ENCODE measurements at places on chromosomes 6 and 20.

DNA sequence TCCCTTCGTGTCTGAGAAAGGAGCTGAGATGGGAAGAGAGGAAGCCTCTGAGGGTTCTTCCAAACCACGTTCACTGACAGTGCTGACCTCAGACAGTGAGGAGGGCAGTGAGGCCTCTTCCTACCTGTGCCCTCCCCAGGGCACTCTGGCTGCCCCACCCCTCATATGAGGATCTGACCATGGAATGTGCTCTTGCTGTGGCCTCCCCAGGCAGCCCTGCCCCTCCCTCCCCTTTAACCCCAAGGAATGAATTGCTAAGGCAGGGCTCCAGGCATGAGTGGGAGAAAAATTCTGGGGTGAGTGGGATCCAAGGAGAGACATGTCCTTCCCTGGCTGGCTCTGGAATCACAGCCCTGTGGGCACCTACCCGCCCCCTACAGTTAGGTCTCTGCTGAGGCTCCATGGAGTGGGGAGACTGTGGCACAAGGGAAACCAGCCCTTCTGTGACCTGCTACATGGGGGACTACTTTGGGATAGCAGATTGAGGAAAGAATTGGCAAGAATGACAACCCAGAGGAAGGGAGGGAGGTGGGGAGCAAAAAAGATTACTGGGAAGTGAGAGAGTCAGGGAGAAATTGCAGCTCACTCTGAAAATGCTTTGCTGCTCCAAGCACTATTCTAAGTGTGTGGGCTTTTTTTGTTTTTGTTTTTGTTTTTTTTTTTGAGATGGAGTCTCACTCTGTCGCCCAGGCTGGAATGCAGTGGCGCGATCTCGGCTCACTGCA lies 29.4 kb downstream of the TNXB start:
- no peak for DNase-seq

DNA sequence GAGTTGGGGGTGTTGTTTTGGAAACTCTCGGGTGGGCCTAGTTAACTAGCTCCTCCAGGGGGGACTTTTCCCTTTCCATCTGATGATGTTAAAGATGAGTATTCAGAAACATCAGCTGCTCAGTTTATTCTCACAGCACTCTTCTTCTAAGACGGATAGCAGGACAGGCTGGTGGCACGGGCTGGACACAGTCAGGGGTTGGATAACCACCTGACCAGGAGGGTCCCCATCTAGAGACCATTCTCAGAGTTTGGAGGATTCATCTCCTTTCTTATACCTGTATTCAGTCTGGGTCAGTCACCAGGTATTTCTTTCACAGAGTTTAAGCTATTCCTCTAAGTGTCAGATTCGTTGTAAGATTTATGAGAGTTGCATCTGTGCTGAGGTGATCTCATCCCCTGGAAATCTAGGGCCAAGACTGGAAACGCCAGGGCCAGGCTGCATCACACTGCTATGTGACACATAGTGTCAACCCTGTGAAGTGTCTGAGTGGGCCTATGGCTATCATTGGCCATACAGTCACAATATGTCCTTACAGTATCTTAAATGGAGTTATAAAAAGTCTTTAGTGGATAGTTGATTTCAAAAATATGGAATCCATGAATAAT lies 111.7 kb downstream of the FAM50B start:
- no peak for DNase-seq

DNA sequence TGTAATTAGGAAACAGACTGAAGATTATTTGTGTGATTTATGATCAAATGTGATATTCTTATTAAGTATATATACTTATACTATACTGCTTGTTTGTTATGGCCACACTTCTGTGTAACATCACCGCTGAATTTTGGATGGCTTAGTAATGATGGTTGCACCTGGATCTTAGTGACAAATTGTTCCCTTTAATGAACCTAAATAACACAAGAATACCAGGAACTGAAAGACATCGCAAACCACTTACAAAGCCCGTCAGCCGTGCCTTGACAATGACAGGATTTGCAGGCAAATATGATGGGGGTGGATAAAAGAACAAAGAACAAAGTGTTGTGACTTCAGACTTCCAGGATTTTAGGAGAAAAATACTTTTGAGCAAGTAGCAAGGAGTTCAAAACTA lies 67.1 kb downstream of the LAMP5 start:
- no peak for DNase-seq

DNA sequence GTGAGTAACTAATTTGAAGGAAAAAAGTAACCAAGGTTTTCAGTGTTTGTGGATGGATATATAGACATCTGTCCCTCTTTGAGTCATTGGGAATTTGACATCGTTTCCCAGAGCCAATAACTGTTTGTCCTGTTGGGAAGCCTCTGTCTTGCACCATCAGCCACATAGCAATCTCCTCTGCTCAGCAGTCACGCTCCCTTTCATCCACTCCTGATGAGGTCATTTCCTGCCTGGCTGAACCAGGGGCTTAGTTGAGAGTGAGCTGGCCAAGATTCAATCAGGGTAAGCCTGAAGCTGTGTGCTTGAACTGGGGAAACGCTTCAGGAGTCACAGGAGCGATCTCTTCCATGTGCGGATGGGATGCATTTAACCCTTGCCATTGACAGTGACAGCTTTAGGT lies 121.5 kb upstream of the FOXQ1 start:
- DNase-seq, result no peak

DNA sequence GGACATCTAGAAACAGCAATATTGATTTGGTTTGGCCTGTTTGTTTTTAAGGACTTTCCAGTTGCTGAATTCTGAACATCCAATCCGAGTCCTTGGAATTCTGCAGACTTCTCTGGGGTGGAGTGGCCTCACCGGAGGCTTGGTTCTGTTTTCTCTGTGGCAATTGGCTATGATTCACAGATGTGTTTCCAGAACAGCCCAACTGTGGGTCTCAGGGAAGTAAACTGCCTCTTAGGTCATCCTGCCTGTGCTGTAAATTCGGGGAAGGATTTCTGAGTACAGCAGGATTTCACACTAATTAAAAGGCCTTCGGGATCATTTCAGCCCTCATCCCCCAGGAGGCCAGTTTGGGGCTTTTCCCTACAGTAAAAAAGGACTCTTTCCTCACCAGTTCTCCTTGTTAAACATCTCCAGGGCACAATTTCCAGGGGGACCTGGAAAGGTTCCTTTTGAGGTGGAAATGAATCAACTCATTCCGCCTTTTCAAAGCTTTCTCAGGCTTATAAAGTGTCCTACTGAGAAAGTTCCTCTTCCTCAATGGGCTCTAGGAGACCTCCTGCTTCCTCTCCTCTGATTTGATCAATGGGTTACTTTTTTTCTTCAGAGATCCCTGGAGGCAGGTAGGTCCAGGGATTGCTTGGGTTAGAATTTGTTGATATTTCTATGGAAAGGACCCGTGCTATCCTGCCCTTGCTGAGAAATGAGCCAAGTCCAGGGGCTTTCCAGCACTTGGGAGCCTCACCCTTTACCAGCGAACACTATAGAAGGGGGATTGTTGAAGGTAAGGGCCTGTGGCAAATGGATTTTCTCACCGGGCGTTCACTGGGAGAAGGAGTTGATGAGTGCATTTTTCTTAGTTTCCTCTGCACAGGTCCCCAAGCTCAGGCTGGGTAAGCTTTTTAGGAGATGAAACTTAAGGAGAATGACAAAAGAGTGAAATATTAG lies 114.6 kb downstream of the CLIC5 start:
- DNase-seq, result no peak

GRCh38 chr20:3748073-3748472 lies 15.6 kb downstream of the HSPA12B start:
- DNase-seq, result no peak

- no peak for DNase-seq
Measured at GRCh38 chr6:6074190-6074589, 67.5 kb upstream of the NRN1 start.

DNA sequence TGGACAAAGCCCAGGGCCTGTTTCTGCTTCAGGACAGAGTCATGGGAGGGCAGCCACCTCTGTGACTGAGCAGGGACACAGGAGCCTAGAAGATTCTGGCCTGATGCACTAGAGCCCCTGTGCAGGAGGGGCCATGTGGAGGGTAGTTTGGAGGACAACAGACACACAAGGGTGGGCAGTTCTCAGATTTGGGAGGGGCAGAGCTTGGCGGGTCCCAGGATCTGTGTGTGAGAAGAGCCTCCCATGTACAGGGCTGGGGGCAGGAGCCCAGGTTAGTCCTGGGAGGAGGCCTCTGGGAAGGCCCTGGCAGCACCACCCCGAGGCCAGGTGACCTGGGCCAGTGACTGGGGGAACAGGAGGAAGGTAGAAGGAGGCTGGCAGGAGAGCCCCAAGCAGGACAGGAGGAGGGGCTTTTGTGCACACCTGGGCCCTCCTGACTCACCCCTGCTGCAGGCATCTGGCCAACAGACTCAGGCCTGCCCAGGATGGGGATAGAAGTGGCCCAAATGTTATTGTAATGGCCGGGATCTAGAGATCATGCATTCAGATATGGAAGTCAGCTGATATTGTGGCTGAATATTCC lies 1.4 kb upstream of the ULBP3 start:
- DNase-seq, result no peak

- DNase-seq, result no peak
Measured at GRCh38 chr6:163513570-163514166, 99.2 kb downstream of the QKI start.

DNA sequence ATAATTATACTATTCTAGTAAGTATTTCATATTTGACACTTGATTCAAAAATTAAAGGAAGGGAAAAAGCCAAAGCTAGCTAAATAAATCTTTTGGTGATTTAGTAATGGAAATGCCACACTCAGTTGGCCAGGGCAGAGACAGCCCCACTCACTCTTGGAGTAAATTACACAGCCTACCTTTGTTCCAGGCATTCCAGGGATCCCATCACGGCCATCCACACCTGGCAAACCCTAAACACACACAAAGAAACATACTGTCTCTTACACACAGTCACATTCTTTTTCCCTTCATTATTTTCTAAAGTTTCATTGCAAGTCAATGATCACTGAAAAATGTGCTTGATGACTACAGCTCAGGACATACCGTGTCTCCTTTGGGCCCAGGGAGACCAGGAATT lies 48.1 kb downstream of the COL9A1 start:
- no peak for DNase-seq

DNA sequence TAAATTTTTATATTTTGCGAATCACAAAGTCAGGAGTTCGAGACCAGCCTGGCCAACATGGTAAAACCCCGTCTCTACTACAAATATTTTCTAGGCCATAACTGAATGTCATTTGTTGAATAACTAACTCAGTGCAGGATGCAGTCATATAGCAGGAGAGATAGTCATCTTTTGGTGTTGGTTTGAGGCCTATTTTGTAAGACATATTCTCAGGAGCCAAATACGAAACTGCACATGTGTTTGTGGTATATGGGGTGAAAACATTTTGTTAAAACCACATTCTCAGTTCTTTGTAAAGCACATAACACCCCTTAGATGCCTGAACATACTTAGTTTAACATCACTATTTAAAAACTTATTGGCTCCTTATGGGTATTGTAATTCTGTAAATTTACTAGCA lies 4.7 kb upstream of the ENPP5 start:
- DNase-seq, result no peak

DNA sequence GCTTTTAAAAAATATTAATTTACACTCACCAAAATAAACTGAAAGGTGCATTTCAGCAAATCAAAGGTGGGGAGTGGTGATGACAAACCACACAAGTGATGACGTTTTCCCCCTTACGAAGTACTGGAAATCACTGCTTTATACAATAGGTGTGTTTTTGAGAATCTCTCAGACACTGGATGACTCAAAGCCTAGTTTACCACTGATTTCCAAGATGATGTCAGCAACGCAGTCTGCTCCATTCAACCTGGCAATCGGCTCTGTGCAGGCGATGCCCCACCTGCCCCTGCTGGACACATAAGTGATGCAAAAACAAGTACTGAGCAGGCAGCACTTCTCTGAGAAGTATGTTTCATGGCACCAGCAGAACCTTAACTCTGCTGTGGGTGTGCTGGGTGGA lies 114.4 kb downstream of the SOD2 start:
- no peak for DNase-seq

DNA sequence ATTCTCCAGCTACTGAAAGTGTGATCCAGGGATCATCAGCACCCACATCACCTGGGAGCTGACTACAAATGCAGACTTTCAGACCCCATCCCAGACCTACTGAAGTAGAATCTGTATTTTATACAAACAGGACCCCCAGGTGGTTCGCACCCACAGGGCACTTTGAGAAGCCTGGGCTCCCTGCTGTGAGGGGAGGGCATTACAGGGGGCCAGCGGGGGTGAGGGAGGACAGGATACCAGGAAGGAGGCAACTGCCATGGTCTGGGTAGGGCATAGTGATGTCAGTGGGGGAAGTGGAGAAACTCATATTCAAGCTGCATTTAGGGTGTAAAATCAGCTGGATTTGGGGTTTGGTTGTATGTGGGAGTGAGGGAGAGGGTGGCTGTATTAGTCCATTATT lies 2.0 kb upstream of the ADA start:
- DNase-seq, result no peak

DNA sequence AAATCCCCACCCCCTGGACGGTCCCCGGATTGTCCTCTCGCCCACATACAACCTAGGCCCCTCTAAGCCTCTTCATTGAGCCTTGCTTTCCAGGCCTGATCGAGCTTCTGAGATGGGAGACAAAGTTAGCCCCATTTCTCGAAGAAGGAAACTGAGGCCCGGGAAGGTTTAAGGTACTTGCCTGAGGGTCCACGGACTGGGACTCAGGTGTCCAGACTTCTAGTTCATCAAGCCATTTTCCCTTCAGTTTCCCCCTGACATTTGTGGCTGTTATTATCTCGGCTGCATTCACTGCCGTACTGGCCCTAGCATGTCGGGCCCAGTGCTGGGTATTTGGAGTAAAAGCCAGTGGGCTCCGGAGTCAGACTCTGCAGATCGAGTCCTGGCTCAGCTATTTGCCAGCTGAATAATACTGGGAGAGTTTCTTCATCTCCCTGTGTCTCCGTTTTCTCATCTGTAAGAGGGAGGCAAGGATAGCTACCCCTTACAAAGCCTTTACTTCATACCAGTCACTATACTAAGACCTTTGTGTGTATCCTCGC lies 633 bp downstream of the RPRD1B start:
- no peak for DNase-seq

DNA sequence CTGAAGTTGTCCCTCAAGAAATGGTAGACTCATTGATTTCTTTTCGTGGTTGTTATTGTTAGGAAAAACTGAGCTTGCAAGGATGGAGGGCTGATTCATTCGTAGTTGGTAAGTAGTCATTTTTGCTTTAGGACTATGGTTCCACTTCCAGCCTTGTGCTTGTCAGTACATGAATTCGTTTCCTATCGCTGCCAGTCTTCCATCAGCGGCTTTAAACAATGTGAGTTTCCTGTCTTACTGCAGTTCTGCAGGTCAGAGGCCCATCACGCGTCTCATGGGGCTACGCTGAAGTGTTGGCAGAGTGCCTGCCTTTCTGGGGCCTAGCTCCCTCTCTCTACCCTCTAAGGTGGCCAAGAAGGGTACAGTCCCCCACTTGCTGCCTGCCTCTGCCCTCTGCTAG lies 11.4 kb upstream of the MDFI start:
- no peak for DNase-seq

Data from anterior cingulate cortex (tissue), 58 donors.